Right atrium auricular region (tissue), 2 donors: ENCODE measurements at places on chromosomes 1 and 21. TPM values are rescaled to one million over a fixed set of nuclear protein-coding genes. Genes with fewer than 3 reads are reported as not detected.

DNA sequence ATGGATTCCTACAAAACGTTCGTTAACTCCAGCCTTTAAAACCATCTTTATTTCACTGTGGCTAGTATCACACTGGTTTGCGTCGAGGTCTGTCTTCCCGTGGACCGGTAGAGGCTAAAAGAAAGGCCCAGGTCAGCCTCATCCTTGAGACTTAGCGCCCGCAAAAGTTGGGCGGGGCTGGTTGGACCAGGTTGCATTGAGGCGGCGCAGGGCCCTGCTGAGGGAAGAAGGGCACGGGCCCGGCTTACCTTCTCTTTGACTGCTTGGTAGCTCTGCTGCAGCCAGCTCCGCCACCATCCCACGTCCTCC, 455 bp downstream of the BSDC1 start:
- DNase-seq: no peak

DNA sequence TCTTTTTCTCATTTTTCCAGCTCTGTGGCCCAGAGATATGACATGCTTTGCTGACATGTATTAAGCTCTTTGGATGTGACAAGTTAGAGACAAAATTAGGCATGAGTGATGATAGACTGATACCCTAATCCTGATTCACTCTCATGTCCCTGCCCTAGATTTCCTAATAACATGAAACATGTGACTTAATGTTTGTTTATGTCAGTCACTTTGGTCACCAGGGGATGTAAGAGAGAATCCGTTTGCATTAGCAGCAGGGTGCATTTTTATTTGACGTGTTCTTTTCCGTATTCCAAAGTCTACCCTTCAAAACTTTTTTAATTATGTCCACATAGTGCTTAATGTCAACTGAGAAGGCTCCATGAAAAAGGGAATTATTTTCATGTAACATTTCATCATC, 192.4 kb downstream of the HMCN1 start:
- no peak for DNase-seq

GRCh38 chr1:36034692-36035091, 49.2 kb upstream of the TEKT2 start:
- no peak for DNase-seq

GRCh38 chr1:151187205-151187604, 2.8 kb downstream of the VPS72 start:
- no peak for DNase-seq

Gene CR1
- 0.59 TPM for total RNA-seq

Gene FCRL1
- not detected for total RNA-seq

Gene SLC5A9
- total RNA-seq: not detected

DNA sequence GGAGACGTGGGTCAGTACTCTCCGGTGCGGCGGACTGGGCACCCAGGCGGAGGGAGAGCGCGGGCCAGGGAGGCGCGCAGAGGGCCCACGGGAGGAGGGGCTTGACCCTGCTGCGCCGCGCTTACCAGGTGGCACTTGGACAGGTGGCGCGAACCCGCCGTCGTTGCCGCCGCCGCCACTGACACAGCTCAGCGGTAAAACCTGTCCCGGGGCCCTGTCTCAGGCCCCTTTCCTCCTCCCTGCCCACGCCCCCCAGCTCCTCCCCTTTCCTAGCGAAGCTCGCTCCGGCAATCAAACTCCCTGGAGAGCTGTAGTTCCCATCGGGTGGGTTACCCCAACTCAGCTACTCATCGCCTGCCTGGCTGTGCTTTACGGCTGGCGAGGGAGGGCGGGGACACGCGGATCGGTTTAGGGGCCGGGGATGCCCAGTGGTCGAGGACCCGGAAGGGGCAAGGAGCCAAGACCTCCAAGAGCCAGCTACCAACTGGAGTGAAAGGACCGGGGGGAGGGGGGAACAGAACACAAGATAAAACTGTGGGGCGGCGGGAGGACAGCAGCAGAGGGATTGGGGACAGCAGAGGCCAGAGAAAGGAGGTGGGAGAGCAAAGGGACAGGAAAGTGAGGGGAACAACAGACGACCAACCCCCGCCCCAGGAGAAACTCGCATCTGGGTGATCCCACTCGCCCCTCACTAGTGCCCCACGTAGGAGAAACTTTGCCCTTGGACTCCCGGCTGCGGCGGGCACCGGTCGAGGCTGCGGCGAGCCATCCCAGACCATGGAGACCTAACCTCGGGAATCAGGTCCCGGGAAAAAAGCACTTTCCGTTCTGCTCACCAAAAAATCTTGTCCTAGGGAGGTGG, 2.9 kb downstream of the GFI1 start:
- no peak for DNase-seq

Gene KIF26B
- total RNA-seq: 0.83 TPM

- DNase-seq: no peak
Observed at GRCh38 chr1:229013981-229014380, 256.9 kb upstream of the RAB4A start.

GRCh38 chr1:179217943-179218507, 11.5 kb downstream of the ABL2 start:
- DNase-seq: no peak

Gene AJAP1
- total RNA-seq: 0.08 TPM

- no peak for DNase-seq
Observed at GRCh38 chr1:30014031-30014430, 709.4 kb downstream of the MATN1 start.

Gene FOXD2
- total RNA-seq: 0.04 TPM
